ENCODE measurements at places on chromosomes 5 and 9.

- DNase-seq, result no peak
Observed at GRCh38 chr5:55146543-55147151, 13.3 kb upstream of the GPX8 start.

DNA sequence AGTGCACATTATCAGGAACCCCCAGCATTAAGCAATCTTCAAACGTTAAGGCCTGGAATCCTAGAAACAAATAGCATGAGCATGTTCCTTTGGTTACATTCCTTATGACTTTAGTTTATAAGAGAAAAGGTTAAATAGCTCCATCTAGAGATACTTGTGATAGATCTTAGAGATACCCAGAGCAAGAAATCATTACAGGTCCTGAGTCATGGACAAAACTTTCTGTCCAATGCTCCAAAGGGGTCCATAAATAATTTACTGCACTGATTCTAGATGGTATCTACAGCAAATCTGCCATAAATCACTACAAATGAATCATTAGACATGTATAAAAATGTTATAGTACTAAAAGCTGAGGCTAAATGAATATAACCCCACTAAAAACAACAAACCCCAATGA is 139.6 kb downstream of the HTR1A start:
- DNase-seq, result no peak

DNA sequence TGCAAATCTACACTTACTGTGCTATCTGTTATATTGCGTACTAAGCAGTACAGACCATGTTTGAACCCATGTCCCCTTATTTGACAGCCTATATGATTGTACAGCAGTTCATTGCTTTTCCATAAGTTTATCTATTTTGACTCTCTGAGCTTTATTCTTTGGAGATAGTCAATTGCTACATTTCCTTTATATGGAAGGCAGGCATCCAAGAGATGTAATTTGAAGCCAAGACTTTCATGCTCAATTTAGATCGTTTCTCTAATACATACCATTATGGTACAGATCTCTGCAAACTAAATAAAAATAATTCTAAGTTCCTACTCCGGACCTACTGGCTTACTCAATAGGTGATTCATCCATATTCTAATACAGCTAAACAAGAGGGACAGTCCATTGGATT is 424.8 kb downstream of the TMEM38B start:
- DNase-seq, result no peak

- DNase-seq, result no peak
Observed at GRCh38 chr5:162668926-162669325, 601.4 kb downstream of the GABRG2 start.

DNA sequence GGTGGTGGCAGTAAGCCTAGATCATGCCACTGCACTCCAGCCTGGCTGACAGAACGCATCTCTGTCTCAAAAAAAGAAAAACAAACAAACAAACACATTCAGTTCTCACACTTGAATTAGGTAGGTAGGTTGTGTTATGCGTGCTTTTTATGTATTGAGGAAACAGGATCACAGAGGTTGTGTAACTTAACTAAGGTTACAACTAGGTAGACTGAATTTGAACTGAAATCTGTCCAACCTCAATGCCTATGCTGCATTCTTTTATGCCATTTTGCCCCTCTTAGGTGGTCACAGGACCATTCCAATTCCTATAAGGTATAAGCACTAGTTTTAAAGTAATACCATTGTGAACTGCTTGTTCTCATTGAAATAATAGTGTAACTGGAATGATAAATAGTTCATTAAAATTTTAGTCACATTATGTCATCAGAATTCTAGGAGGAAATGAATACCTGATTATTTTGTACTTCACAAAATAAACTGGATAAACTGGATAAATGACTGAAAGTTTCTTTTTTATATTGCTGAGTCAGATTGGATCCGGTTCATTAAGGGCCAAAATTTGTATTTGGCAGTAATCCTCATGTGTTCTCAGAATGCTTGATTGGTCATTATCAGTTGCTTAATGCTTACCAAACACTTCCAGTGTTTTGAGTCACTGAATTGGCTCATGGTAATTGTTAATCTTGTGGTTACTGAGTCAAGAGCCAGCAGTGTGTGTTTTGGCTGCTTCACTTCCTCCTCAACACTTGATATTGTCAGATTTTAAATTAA is 7.1 kb downstream of the UBAP1 start:
- DNase-seq, result no peak

DNA sequence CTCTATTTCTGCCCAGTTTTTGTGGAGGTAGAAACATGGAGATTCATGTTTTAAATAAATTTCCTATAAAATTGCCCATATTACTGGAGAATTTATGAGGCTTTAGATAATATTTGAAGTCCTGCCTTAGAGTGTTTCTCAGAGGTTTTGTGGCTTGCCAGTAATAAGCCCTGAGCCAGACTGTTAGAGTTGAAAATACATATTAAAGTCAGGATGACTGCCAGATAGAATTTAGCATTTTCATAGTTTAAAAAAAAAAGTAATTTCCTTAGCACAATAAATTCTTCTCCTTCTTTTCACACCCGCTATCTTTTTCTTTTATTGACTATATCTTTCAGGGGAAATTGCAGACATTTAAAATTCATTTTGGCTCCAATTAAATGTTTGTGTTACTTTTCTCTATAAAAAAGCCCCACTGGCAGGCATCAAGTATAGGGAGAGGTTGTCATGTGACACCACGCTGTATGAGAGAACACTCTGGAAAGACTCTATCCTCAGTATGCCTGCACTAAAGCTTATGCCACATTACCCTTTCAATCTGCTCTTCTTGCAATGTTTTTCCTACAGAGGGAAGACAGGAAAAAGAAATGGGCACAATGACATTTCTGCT is 135.2 kb downstream of the MPDZ start:
- DNase-seq, result no peak

GRCh38 chr5:105638437-105638836 is 2032.3 kb downstream of the EFNA5 start:
- no peak for DNase-seq

DNA sequence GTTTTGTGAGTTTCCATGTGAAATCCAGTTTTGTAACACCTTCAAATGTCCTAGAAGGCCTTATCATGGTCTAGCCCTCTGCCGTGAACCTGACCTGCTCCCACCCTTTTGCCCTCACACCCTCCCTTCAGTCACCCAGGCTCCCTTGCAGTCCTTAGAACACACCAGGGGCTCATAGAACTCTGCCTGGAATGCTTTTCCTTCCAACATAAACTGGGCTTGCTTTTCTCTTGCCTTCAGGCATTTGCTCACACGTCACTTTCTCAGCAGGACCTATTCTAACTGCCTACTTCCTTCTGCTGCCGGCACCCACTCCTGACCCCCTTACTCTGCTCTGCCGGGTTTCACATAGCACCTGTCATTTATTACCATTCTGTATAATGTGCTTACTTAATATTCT is 111.9 kb downstream of the PDE8B start:
- DNase-seq, result no peak

DNA sequence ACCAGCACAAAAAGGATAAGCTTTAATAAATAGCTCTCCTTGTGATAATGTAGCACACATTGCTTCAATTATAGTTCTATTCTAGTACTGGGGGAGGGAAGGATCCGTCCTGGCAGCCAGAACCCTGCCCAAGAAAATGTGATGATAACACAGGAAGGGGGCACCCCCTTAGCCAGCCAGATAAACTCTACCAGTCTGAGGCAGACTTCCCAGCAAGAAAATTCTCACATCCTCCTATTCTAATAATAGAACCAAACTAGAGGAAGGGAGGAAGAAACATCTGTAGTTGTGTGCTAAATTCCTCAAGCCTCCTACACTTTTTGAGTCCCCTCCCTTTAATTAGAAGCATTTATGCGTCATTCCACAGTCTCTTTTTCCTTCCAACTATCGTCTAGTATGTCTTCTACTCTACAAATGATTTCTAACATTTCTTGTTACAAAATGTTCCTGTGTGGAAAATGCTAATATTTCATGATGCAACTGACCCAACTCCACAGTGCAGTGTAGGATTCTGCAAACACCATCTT is 261.0 kb downstream of the SEMA5A start:
- no peak for DNase-seq

GRCh38 chr9:69193685-69194032 is 19.6 kb downstream of the TJP2 start:
- DNase-seq, result no peak

GRCh38 chr9:35313916-35314315 is 152.1 kb downstream of the UNC13B start:
- no peak for DNase-seq

GRCh38 chr9:134139081-134139480 is 3.2 kb downstream of the WDR5 start:
- DNase-seq, result no peak

GRCh38 chr9:83070261-83070660 is 7.3 kb upstream of the RASEF start:
- DNase-seq, result no peak

DNA sequence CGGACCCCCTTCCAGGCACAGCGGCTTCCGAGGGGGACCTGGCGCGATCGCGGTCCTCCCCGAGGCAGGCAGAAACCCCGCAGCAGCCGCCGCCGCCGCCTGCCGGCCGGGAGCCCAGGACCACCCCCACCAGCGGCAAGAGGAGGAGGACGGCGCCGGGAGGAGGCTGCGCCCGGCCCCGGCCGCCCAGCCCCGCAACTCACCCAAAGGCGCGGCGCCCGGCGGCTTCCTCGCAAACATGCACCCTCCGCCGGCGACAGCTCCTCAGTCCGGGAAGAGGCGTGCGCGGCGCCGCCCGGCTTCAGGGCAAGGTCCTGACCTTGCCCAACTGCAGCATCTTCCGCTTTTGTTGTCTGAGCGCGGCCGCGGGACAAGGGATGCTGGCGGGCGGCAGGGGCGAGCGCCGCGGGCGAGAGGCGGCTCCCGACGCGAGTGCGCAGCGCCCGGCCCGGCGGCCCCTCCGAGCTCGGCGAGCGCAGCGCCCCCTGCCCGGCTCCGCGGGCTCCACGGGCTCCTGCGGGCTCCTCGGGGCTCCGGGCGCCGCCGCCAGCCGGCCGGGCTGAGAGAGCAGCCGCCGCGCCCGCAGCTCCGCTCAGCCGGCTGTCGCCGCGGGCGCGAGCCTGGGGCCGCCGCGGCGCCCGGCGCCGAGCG is 507 bp downstream of the CTNND2 start:
- no peak for DNase-seq

DNA sequence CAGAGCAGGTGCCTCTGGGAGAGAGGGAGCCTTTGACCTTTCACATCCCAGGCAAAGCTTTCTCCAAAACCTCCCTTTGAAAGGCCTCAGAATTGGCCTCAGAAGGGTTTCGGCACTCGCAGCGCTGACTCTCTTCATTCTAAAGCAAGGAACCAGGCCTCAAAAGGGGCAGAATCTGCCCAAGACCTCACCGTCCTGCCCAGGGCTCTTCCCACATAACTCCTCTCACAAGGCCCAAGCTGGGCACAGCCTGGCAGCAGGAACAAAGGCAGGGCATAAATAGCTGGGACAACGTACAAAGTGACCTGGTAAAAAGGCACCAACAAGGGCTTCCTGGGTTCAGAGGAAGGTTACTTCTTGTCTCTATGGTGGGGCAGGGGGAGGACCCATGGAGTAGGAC is 166.3 kb upstream of the FSTL4 start:
- peak; percentile 26 for DNase-seq

DNA sequence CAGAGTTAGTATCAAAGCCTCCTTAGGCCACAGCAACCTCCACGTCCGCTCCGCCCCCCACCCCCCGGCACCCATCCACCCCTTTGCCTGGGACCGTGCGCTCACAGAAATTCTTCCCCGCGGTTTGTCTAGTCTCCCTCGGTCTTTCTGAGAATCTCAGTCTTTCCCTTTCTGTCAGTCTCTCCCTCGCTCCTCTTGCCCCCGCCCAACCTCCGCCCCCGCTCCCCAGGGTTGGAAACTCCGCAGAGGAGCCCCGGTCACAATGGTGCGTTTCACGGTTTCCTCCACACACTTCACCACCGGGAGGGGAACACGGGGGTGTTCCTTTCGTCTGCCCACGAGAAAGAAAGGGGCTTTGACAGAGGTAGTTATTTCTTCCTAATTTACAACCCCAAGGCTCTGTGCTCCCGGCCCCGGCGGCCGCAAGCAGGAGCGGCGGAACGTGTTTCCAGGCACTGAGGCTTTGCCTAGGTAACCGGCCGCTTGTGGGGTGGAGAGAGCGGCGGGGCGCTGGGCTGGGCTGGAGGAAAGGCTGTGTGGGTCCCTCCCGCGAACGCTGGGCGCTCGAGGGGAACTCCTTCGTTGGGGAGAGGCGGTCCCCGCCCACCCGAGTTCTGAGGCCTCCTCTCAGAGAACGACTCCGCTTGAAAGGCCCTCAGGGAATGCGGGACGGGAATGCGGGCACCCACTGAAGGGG is 2.1 kb downstream of the NR4A3 start:
- DNase-seq, result peak; percentile 79

GRCh38 chr5:97529354-97529985 is 346.4 kb upstream of the RIOK2 start:
- DNase-seq, result no peak

DNA sequence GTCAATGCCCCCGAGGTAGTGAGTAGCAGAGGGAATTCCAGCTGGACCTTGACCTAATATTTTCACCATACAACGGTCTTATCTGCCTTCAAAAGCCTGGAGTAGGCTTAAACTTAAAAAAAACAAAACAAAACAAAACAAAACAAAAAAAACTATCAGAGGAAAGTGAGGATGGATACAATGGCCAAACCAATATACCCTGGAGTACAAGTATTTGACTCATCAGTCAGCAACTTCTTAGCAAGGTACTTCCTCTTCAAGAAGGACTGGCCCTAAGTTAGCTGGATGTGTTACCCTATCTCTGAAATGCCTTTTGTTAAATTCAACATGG is 160.6 kb upstream of the GNA14 start:
- no peak for DNase-seq

DNA sequence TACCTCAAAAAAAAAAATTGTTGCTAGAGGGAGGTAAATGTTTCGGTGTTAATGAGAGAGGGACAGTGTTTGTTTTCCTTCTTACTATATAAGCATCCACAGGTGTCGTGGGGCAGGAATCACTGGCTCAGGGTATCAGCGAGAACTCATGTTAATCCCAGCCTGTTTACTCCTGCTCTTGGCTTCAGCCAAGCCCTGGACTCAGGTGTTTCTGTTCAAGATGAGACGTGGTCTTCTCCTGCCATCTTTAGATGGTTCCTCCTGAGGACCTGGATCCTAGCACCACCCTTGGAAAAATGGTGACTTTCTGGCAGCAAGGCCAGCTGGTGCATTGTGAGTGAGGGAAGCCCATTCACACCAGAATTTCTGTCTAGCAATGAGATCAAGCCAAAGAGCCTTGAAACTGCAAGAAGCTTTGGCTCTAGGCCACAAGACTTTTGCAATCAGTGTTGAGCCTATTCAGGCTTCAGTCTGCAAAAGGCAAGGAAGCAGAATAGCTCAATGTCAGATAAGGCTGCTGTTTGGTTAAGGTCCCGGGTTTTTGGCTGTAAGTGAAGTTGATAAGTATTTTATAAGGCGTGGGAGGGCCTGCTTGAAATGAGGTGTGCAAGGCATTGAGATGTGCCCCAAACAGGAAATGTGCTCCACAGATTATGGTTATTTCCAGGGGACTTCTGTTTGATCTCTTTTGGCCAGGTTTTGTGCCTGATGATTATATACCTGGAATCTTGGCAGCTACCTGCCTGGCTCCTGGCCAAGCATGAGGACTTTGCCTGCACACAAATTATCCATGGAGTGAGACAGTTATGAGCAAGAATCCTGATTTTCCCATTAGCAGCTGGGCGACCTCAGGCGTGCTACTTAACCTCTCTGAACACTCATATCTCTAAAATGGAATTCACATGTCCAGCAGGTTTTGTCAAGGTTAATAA is 99.8 kb downstream of the TENT4A start:
- no peak for DNase-seq

Measured in coronary artery (tissue), 2 donors.